ENCODE measurements at places on chromosomes 2 and 18. TPM values are rescaled to one million over a fixed set of nuclear protein-coding genes. Genes with fewer than 3 reads are reported as not detected.

DNA sequence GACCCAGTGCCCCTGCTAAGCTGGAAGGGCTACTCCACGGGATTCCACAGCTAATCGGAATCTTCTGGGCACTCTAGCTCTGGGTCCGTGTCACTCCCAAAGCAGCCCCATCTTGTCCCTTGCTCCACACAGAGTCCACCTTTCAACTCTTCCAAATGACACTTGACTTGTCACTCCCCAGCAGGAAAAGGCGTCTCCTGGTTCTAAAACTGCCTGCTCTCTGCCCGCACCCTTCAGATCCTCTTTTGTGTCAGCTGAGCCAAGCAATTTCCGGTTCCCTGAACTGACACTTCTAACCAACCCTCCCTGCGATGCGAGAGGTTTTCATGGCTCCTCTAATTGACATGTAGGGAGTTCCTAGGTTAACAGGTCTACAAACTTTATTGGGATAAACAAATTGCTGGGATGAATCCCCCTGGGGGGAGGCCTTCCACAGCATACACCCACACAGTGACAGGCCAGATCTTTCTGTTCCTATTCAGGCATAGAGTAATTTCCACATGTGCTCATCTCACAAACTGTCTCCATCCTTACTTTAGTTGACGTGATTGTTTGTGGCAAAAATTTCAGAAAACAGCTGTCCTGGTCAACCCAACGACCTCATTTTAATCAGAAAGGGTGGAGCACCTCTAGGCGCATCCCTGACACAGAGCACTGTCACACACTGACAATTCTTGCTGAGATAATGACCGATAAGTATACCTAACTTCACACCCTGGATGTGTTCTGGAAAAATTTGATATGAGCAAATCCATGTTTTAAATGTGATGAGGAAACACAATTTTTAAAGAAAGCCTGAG is 104.9 kb downstream of the RBMS1 start:
- no peak for DNase-seq

DNA sequence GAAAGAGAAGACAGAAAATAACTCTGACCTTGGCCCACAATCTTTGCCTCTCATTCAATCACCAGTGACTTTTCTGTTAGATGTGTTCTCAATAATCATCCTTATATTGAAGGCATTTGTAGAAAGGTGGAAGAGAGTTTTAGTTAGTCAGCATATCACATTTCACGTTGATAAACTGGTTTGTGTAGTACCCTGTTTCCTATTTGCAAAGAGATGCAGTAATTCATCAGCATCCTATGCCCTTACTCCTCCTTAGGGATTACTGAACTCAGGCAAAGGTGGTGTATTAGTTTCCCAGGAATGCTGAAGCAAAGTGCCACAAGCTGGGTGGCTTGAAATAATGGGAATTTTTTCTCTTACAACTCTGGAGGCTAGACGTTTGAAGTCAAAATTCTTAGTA is 145.0 kb downstream of the SPP2 start:
- no peak for DNase-seq

DNA sequence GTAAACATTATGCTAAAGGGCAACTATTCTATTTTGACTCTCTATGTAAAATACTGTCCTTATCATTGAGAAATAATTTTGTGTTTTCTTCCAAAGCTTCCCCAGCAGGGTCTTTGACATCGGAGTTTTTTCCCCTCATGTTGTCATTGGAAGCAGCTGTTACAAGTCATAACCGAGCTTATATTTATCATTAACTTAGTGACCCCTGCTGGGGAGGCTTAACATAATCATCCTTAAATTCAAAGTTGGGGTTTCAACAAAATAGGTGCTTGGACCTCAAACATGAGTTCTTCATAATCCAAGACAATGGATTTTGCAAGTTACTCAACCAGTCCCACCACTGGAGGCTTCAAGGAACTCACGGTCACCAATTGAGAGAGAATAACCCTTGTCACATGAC is 330.9 kb downstream of the DCC start:
- DNase-seq = no peak

- DNase-seq = no peak
Observed at GRCh38 chr2:17620841-17621240, 80.3 kb downstream of the VSNL1 start.

- no peak for DNase-seq
Observed at GRCh38 chr18:34117319-34117718, 107.4 kb downstream of the NOL4 start.

- no peak for DNase-seq
Observed at GRCh38 chr2:143918465-143918989, 601.4 kb downstream of the ZEB2 start.

DNA sequence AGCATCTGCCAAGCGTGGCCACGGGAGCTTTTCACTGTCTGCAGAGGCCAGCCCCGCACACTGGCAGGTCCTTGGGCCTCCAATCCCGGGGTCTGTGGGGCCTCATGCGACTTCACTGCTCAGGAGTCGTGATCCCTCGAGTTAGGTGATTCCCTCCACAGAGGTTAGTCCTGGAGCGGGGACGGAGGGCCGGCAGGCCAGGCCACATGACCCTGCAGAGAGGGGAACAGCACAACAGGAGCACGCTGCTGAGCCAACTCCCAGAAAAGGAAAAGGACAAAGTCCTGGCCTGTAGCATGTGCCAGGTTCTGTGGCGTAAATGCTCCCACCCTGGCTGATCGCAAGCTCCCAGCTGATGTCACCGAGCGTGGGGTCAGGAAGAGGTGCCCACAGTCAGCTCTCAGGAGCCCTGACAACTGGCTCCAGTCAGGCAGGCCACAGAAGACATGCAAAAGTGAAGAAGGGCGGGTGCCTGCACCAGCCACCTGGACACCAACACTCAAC is 15.3 kb upstream of the PRLH start:
- no peak for DNase-seq

DNA sequence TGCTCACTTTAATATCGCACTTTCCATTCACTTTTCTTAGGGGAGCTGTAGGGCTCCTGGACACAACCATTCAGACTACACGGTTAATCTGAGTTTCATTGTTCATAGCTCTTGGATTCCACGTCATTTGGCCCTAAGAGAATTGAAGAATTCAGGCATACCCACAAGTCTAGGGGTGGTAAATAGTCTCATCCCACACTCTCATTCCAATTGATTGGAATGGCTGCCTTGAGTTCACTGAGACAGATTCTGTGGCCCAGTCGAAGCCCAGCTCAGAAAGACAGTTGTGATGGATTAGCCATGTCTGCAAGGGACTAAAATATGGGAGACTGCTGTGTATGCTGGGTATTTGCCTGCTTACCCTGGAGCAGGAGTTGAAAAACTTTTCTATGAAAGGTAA is 124.6 kb downstream of the TFCP2L1 start:
- DNase-seq = no peak

GRCh38 chr2:236682651-236683422 is 113.2 kb downstream of the ACKR3 start:
- no peak for DNase-seq

- DNase-seq = no peak
Observed at GRCh38 chr18:61031626-61032025, 301.6 kb upstream of the CDH20 start.

DNA sequence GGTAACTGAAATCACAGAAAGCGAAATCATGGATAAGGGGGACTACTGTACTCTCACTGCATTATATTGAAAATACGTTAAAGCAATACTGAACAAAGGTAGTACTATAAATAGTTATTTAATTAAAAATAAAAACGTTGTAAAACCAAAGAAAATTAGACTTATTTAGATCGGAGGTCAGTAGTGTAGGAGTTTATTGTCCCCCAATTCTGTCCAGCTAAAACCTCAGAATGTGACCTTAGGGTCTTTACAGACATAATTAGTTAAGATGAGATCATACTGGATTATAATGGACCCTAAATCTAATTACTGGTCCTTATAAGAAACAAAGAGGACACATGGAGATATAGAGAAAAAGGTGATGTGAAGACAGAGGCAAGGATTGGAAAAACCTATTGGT is 95.3 kb downstream of the PHLPP1 start:
- no peak for DNase-seq

DNA sequence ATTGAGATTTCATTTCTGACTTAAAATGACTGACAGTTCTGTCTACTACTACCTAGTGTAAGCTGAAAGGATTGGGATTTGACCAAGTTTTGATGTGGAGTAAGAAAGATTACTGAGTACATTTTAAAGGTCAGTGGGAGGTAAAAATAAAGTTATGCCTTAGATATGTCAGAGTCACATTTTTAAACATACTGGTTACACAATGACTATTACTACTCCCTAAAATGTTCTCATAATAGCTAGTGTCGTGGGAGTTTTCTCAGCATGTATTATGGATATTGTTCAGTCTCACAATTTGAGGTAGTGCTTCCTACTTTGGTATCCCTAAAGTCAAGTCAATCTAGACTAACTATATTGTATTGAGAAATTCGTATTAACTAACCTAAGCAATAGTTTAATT is 1092.5 kb downstream of the LRP1B start:
- DNase-seq = no peak

GRCh38 chr2:136004965-136005364 is 19.5 kb upstream of the DARS1 start:
- no peak for DNase-seq

The ACKR3 gene
- polyA plus RNA-seq = 58.9 TPM

The HES6 gene
- polyA plus RNA-seq = 9.0 TPM

The SERPINB2 gene
- 0.18 TPM for polyA plus RNA-seq

The PCARE gene
- polyA plus RNA-seq = 0.32 TPM

The NT5C1B gene
- polyA plus RNA-seq = 1.2 TPM

The CCDC178 gene
- 2.0 TPM for polyA plus RNA-seq

The ARHGEF33 gene
- polyA plus RNA-seq = 3.8 TPM

The IL36RN gene
- polyA plus RNA-seq = not detected

The CYP1B1 gene
- 140 TPM for polyA plus RNA-seq

The HNMT gene
- polyA plus RNA-seq = 51.3 TPM

Measured in left renal cortex interstitium (tissue), 4 donors.